ENCODE measurements at places on chromosomes 16 and 17. TPM values are rescaled to one million over a fixed set of nuclear protein-coding genes. Genes with fewer than 3 reads are reported as not detected.

DNA sequence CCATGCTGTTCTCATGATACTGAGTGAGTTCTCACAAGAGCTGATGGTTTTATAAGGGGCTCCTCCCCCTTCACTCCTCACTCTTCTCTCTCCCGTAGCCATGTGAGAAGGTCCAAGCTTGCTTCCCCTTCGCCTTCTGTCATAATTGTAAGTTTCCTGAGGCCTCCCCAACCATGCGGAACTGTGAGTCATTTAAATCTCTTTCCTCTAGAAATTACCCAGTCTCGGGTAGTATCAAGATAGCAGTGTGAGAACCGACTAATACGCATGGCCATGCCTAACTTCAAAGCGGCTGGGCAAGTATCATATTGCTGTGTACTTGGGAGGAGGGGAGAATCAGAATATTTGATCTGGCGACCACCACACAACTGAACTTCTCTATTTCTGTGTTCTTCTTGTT lies 88.3 kb downstream of the PRKCB start:
- no peak for DNase-seq

DNA sequence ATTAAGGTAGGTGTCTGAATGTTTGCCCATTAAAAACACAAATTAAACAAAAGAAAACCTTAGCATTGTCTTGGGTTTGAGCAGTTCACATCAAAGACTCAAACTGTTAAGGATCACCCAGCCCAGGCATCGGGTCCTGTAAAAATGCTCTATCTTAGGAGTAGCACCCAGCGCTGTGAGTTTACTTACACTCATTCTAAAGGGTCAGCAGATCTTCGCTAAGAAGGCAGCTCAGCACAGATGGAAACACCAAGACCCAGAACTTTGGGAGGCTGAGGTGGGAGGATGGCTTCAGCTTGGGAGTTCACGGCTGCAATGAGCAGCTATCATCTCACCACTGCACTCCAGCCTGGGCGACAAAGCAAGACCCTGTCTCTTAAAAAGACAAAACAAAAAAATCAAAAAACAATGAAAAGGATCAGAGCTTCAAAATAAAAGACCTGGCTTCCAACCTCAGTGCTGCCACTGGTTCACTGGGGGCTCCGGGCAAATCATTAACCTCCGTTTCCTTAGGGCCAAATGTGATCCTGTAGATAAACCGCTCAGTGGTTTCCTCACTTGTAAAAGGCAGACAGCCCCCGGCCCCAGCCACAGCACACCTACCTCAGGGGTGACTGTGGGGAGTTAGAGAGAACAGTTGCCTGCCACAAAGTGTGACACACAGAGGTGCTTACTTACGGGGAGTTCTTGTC lies 11.1 kb downstream of the COG1 start:
- no peak for DNase-seq

GRCh38 chr16:79132701-79133100 lies 467.8 kb downstream of the MAF start:
- DNase-seq: peak; percentile 45

GRCh38 chr17:34411646-34412421 lies 48.8 kb upstream of the CCL1 start:
- no peak for DNase-seq

DNA sequence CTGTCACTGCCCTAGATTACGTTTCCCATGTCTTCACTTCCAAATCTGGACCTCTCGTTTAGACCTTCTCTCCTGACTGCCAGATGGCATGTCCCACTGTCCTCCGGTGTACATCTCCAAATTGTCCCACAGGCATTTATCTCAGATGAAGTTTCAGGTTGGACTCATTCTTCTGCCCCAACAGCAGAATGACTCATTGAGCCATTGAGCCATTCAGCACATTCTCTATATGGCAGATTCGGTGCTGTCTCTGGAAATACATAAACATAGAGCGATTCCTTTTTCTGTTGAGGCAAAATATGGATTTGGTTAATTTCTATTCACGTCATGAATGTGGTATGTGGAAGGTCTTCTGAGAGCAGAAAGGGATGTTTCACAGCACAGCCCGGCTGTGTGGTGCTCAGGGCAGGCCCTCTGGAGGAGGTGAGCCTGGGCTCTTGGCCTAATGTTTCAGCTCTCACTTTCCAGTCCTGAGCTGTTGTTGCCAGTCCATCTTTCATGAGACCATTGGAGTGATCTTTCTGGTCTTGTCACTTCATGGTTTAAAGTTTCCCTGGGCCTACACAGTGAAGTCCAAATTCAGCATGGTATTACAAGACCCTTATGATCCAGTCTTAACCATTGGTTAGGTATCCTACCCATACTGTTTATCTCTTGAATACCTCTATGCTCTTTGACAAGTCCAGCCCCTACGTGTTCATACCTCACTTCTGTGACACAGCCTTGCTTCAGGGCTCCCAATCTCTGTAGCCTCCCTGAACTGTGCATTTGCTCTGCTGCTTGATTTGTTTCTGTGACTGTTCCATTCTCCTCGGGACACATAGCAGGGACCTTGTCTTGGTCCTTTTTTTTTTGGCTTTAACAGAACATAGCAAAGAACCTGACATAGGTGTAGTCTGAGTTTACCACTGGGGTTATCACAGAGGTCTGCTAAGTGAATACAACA lies 15.9 kb downstream of the HAPSTR1 start:
- DNase-seq: no peak

DNA sequence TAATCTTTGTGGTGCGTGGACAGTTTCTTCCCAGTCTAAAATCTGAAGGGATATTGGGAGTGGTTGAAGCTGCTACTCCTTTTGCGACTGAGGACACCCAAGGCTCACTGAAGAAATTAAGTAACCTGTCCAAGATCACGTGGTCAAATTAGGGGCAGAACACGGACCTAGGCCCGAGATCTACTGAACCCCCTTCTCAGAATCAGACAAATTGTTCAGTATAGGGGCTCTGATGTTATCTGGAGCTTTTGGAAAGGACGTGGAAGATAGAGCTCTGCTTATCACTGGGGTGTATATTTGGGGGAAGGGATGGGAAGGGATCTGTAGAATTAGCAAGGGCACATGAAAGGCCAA lies 857 bp downstream of the TANGO6 start:
- DNase-seq: no peak

GRCh38 chr17:48432820-48433775 lies 3.1 kb upstream of the SKAP1 start:
- DNase-seq: no peak

GRCh38 chr16:10343124-10343760 lies 42.6 kb upstream of the ATF7IP2 start:
- no peak for DNase-seq

Gene KRT33B
- 7.7 TPM for total RNA-seq

Gene SLC16A13
- total RNA-seq: 0.69 TPM

Gene CENPX
- 19.7 TPM for total RNA-seq

Gene LRRC37A3
- total RNA-seq: 10.6 TPM

Gene PRRT2
- 3.6 TPM for total RNA-seq
